CD4-positive, alpha-beta T cell treated with Interleukin-15 for 1 hour (primary cell): ENCODE measurements at places on chromosomes 6 and 20.

- DNase-seq, result no peak
These were observed 22.7 kb upstream of the CTAGE9 start for GRCh38 chr6:131733376-131734016.

- no peak for DNase-seq
These were observed 243.1 kb downstream of the NFATC2 start for GRCh38 chr20:51299413-51299812.

DNA sequence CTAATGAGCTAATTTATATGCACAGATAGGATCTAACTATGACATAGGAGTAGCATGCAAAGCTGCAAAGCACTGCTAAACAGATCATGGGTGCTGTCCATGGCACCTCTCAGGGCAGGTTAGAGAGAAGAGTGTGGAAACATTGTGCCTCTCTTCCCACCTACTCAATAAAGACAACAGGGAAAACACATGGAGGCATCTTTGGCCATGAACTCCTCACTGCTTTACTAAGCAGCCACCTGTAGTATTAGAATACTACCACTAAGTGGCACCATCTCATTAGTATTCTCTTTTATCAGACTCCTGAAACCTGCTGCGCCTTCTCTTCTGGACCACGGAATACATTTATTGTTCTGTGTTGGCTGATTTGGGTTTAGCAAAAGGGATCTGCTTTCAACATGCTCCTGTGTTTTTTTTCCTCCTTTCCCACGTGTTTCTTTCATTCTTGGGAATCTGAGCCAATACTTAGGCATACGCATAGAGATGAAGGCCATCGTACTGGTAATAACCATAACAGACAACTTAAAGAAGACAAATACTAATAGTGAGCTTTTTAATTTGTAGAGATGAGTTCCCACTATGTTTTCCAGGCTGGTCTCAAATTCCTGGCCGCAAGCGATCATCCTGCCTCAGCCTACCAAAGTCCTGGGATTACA, 9.4 kb upstream of the HDDC2 start:
- no peak for DNase-seq

DNA sequence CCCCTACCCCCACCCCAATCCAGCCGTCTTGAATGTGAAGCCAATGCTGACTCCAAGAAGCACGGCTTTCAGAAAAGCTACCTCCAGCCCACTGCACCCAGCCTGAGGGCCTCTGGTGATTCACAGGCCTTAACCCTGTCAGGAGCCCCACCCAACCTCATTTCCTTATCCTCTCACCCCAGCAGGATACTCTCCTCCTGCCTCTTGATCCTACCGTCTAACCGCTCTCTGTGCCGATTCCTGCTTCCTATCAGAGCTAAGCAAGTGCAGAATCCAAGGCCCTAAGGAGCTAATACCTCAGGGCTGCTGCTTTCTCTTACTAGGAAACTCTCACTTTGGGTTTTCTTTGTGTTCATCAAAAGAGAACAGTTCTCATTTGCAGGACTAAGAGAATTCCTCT, 47.2 kb downstream of the TRERF1 start:
- DNase-seq, result peak; percentile 40

DNA sequence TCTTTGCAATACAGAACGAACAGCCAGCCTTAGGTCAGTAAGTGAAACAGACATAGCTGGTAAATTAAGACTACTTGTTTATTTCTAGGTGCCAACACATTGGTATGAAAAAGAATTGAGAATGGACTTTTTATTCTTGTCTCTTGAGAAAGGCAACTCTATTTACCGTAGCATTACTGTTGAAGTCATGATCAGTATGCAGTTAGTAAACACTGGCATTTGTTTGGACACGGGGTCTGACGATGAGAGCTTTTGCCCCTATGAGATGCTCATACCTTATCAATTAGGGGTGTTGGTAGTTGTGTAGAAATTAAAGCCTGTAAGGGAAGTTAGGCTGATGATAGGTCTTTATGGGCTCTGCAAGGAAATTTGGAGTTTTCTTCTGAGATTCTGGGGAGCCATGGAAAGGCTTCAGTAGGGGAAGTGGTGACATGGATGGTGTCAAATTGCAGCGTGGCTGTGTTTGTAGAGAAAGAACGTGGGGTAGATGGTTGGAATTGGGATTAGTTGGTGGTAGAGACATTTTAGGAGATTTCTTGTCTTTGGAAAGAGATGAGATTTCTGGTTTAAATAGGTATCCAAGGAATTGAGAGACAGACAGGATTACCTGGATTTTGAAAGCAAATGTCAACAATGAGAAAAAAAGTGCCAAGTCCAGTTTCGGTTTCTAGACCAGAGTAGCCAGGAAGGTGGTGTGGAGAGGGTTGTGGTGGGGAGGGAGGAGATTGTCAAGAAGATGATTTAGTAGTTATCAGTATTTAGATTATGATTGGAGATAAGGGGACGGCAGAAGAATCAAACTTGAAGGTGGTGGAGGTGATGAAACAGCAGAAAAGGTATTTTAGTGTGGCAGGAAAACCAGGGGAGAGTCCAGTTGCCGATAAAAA, 116.6 kb downstream of the JARID2 start:
- DNase-seq, result no peak

- no peak for DNase-seq
These were observed 835.3 kb upstream of the CITED2 start for GRCh38 chr6:140209775-140210174.

DNA sequence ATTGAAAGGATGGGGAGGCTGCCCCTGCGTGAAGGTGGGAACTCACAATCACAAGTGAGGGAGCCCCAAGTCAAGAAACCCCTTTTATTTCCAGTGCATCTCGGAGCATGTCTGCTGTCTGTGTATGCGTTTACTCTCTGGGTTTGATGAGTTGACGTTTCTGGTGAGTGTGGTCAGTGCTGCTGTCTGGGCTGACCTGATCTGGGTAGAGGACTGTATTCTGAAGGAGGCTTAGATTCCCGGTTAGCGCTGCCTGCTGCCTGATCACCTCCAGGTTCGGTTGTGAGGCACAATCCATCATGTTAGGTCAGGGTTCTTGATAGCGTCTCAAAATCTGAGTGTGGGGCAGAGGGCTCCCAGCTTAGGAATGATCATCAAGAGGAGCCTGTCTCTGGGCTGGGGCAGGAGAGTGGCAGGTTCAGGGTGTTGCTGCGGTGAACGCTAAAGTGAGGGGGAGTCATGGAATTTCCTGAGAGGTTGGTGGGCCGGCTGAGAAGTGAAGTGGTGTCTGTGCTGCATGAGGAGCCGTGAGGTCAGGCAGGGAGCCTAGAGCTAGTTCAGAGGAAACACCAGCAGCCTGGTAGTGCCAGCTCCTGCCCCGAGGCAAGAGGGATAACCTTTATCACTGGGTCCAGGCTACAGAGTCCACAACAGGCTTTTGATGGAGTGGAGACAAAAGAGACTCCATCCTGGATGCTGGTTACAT, 225.3 kb upstream of the CST7 start:
- no peak for DNase-seq
